CD4-positive, alpha-beta T cell treated with Interleukin-2 at 100 ng/mL for 4 hours (primary cell): ENCODE measurements at places on chromosomes 6 and 20.

DNA sequence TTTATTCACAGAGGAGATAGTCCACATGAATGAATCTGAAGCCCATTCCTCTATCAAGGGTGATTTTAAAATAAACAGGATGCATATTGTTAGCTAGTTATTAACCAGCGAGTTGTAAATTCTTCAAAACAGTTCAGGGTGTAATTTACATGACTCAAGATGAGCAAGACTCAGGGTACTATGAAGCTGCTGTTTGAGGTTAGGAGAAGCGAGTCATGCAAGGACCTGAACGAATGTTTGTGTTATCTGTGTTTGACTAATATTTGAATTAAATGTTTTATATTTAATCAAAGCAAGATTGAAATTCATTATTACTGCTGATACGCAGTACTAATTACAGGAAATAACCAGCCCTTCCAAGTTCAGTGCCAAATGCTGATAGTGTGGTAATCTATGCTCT is 191.1 kb downstream of the SAMD5 start:
- DNase-seq = no peak

DNA sequence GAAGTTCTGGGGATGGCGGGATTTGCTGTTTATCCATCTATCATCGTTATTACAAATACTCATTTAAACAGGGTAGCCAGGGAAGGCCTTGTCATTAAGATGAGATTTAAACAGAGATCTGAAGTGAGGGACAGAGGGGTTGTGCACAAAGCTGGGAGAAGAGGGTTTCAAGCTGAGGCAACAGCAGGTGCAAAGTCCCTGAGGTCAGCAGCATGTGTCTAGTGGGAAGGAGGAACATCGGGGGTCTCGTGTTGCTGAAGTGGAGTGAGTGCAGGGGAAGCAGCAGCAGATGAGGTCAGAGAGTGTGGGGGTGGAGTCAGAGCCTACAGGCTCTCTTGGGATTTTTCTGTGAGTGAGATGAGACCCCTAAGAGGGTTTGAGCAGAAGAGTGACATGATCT is 52.0 kb downstream of the CDH22 start:
- no peak for DNase-seq

- no peak for DNase-seq
Observed at GRCh38 chr20:3887876-3888620, 1.1 kb upstream of the PANK2 start.

- no peak for DNase-seq
Observed at GRCh38 chr6:139242457-139243240, 49.1 kb downstream of the TXLNB start.

DNA sequence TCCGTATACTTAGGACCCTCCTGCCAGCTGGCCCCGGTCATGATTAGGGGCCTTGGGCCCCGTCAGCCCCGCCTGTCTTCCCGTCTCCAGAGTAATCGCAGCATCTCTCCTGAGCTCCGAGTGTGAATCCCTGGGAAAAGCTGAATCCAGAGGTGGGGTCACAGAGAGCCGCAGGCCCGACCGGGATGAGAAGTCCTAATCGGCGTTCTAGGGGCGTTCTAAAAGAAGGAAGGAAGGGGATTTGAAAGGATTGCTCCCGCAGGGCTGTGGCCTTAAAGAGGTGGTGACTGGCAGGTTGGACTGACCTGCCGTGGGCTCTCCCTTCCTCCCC is 371 bp downstream of the HMGN4 start:
- DNase-seq = no peak

GRCh38 chr6:45069091-45069490 is 259.0 kb upstream of the RUNX2 start:
- DNase-seq = no peak

- DNase-seq = no peak
Observed at GRCh38 chr6:118903691-118904090, 9.7 kb downstream of the ASF1A start.

- DNase-seq = no peak
Observed at GRCh38 chr20:11675920-11676629, 241.6 kb upstream of the BTBD3 start.

DNA sequence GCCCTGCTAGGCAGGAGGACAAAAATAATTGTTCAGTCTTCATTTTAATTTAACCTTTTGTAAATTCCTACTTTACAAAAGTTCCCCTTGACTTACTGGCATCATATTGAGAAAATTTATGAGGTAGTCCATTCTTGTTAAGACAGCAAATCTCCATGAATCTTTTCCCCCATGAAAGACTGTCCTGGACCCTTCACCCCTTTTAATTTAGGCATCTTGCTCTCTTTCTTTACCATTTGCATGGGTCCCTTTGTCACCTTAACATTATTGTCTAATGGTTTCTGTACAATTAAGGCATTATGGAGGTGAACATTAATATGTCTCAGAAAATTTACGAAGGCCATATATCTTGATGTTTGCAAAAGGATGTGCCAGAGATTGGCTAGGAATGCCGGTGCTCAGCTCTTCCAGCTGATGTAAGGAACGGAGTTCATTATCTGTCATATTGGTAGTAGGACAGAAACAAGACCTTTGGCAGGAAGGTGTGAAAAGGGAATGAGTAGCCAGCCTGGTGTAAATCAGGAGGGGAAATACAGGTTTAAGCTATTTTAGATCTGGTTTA is 382.8 kb upstream of the TSHZ2 start:
- no peak for DNase-seq

DNA sequence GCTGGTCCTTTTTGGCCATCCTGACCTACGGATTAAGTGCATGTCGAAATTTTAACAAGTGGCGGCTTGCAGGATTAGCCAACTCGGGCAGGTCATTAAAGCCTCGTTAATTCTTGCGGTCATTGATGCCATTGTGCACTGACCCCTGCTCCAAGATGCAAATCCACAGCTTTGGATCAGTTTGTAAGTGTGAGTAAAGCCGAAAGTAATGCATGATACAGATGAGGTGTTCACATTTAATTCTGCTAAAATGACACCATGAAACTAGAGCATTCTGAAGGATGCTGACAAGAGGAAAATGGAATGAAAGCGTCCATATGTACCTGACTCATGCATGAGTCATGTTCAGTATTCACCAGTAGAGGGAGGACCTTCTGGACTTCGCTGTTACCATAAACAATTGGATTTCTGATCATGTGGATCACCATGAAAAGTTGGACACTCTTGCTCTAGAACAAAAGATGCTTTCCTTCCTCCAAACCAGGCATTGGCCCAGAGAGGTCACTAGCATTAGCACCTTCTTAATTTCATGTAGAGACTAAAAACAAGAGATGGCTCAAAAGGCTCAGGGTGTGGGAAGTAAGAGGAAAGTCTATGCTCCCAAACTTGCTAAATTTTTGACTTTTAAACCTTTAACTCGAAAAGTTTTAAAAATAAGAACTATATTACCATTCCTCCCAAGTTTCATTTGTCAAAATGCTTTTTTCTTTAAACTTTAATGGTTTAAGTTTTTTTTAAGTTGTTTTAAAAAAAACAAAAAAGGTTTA is 48.0 kb downstream of the MUC22 start:
- peak; percentile 22 for DNase-seq

DNA sequence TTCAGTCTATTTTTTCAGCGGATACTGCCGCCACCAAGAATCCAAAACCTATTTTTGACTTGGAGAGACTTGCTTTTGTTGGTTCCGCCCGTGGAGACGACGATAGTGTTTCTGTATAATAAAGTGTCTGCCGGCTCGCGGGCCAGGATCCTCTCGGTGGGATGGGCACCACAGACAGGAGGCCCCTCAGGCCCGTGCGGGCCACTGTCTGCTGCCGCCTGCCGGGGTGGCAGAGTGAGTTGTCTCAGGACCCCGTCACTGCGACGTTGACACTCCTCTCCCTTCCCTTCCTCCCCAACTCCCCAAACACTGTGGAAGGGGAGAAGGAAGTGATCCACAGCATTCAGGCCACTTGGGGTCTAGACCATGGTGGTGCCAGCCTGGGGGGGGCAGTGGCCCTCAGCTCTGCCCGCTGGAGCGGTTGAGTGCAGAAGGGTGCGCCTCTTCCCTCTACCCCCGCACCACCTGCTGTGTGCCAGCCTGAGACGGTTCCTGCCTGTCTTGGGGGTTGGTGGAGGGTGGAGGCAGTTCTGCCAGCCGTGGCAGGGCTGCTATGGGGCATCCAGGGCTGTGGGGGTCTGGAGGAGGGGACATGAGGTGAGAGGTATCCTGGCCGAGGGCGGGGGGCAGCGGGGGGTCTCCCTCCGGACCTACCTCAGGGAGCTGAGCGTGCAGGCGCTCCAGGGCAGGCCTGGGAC is 17.5 kb downstream of the RBM38 start:
- no peak for DNase-seq

GRCh38 chr20:25252686-25253421 is 5.0 kb downstream of the PYGB start:
- DNase-seq = no peak

GRCh38 chr6:35620706-35621105 is 68.0 kb downstream of the FKBP5 start:
- DNase-seq = no peak

- no peak for DNase-seq
Observed at GRCh38 chr6:48449002-48449401, 338.0 kb upstream of the PTCHD4 start.

GRCh38 chr6:42021847-42022754 is 28.2 kb upstream of the TAF8 start:
- peak; percentile 57 for DNase-seq

GRCh38 chr20:64099086-64099786 is 8.1 kb downstream of the NPBWR2 start:
- no peak for DNase-seq

DNA sequence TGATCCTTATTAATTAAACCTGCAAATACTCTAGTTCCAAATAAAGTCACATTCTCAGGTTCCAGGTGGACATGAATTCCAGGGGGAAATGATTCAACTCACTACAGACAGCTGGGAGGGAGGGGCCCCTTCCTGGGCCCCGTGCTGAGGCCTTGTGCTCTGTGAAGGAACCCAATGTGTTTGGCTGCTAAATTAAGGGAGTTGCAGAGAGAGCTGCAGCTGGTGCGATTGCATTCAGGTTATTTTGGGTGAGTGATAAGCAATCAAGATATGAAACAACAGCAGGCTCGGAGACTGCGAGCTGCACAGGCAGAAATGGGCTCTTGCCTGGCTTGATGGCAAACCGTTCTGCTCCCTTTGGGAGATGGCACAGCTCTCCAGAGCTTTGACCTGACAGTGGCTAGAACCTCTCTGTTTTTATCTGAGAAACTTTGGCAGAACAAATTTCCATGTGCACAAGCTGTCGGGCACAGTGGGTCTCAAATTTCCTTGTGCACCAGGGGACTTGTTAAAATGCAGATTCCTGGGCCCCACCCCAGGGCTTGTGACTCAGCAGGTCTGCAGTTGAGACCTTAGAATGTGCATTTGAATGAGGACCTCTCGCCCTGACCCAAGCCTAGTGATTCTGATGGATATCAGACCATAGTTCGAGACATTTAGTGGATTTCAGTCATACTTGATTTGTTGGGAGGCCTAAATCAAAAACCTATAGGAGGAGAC is 9.8 kb downstream of the MAPK13 start:
- DNase-seq = no peak

DNA sequence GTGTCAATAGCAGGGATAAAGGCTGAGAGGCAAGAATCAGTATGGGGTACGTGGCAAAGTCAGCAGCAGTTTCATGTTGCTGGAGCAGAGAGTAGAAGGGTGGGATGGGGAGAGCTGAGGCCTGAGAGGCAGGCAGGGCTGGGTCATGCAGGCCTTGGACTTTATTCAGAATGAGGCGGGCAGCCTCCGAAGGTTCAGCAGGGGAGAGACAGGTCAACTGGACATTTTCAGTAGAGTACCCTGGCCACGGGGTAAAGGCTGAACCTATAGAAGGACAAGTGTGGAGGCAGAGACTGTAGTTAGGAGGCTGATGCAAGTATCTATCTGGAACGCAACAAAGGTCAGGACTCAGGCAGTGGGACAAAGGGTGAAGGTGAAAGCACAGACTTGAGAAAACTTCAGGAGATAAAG is 13.7 kb downstream of the NOTCH4 start:
- DNase-seq = no peak

GRCh38 chr6:156940221-156940620 is 163.0 kb downstream of the ARID1B start:
- DNase-seq = no peak

GRCh38 chr6:24357336-24358218 is at the start of gene DCDC2:
Gene DCDC2, minus strand, starts transcription at chr6:24358059. Its CDS starts 309 bp downstream, at chr6:24357750.
- DNase-seq = peak; percentile 38

- no peak for DNase-seq
Observed at GRCh38 chr6:67888546-67888885, 746.6 kb upstream of the ADGRB3 start.

DNA sequence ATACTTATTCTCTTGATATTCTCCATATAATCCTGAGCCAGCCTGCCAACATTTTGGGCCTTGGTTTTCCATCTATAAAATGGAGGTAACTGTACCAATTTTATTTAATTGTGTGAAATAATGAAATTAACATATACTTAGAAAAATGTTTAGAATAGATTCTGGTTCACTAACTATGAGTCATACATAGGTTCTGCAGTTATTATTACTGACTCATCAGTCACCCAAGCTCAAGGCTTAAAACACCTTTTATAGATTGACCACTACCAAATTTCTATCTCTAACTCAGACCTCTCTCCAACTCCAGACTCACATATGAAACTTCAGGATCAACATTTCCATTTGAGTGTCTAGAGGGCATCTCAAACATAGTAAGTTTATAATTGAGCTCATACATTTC is 1277.2 kb upstream of the GJE1 start:
- no peak for DNase-seq

DNA sequence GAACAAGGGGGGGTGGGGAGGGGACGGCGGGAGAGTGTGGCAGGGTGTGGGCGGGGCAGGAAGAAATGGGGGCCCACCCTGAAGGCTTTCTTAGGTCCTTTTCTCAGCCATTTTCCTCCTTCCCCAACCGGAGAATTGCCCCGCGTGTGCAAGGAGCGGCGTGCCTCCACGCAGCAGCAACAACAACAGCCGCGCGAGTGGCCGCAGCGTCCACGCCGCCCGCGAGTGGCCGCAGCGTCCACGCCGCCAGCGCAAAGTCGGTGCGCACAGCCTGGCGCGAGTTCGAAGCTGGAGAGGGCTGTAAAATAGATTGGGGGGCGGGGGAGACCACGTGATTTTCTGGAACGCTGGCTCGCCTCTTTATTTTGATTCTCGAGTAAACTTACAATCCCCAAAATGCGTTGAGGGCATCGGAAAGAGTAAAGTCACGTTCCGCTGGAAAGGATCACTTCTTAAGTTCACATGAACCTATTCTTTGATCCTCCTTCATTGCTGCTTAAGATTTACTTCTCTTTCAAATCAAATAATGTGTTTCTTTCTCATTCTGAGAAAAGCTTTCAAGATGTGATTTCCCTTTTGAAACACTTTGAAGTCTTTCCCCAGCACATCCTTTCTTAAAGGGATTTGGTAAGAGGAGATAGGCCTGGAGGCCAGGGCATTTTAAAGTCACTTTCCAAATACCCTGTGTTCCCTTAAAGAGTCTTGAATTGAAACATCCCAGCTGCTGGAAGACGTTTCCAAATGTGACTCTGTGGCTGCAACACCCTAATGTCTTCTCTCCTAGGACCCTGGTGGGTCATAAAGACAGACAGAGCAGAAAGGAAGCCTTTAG is 66.7 kb upstream of the ZNF217 start:
- peak; percentile 26 for DNase-seq

- no peak for DNase-seq
Observed at GRCh38 chr6:14975471-14975817, 270.4 kb upstream of the JARID2 start.

DNA sequence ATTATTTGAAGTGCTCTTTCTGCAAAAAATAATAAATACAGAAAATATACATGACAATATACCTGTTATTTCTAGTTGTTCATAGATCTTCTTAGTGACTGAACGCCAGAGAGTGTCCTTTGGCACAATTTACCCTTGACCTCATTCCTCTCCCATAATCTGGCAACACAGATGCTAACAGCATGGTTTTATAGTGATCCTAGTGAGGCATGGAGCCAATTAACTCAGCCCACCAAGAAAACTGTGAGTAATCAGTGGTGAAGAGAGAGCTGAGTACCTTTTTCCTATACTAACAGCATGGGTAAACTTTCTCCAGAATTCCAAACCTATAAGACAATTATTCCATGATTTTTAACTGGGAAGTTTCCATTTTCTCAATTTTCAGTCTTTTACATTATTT is 61.0 kb downstream of the VGLL2 start:
- no peak for DNase-seq
